ENCODE measurements at places on chromosomes 12 and 14. TPM values are rescaled to one million over a fixed set of nuclear protein-coding genes. Genes with fewer than 3 reads are reported as not detected.

The TMEM179 gene
- 0.49 TPM for total RNA-seq

GRCh38 chr14:64755781-64756221, 51.6 kb downstream of the PLEKHG3 start:
- peaks cover 43% of the 10 kb centered on the region for H3K4me1 ChIP-seq
- no peak overlapping the region for H3K4me3 ChIP-seq
- no peaks in the 10 kb centered on the region for H3K36me3 ChIP-seq
- DNase-seq: no peak
- no peak overlapping the region for H3K27ac ChIP-seq
- peaks cover 16% of the 10 kb centered on the region for H3K27me3 ChIP-seq

DNA sequence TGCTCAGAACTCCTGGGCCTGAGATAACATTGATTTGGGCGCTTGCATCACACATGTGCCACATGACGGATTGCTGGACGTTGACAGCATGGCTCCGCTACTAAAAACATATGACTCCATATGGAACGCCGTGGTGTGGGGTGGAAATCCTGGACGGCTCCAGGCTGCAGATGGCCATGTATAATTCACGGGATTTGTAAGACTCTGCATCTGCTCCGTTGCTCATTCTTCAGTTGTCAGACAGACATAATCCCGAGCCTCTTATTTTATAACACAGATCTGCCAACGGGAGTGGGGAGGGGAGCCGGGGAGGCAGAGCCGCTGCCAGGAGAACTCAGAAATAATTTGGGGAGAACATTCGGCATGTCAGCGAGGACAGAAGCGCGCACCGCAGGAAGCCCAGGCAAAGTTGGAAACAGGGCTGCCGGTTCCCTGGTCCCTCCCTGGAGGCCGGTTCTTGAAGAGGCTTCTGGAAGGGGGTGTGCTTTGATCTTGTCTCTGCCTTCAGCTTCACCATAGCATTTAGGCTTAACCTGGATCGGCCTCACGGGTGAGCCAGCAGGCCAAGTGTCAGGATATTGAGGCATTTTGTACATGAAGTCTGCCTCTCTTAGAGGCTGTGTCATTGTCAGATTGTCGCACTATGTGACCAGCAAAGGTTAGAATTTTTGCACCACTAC, 45.8 kb upstream of the MYL2 start:
- no peak for DNase-seq
- no peak overlapping the region for H3K4me3 ChIP-seq
- H3K36me3 ChIP-seq: no peaks in the 10 kb centered on the region

DNA sequence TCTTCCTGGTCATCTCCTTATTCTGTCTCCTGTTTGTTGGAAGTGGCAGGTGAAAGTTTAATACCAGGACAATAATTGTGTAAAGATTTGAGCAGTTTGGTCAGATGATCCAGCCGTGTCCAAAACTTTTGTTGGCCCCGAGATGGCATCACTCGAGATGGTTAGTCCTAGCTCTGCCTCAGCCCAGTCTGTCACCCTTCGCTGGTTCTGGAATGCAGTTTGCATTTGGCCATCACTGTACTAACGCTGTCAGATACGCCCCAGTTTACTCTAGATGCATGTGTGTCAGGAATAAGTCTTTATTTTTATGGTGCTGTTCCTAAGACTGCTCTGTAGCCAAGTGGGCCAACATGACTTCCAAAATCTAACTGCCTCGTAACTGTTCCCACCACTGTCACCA, 79.6 kb downstream of the MOK start:
- no peak for DNase-seq
- no peak overlapping the region for H3K4me3 ChIP-seq
- H3K36me3 ChIP-seq: peaks cover 31% of the 10 kb centered on the region
- H3K27me3 ChIP-seq: no peaks in the 10 kb centered on the region
- H3K27ac ChIP-seq: no peak overlapping the region
- H3K4me1 ChIP-seq: peaks cover 20% of the 10 kb centered on the region

DNA sequence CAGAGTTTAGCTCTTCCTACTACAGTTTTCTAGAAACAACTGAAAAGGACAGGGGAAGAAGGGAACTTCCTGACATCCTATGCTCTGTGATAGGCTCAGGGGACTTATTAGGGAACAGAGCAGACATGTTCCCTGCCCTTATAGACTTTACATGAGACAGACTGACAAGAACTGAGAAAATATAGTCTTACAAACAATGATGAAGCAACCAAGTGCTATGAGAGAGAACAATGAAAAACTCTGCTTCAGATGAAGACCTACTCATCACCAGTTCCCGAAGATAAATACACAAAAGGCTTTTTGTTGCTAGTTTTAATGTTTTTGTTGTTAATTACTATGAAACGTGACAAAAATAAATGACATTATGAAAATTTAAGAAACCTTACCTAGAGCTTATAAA, 115.3 kb downstream of the SEC23A start:
- DNase-seq: no peak
- H3K27ac ChIP-seq: no peak overlapping the region
- no peaks in the 10 kb centered on the region for H3K27me3 ChIP-seq
- H3K4me3 ChIP-seq: no peak overlapping the region
- no peaks in the 10 kb centered on the region for H3K36me3 ChIP-seq

DNA sequence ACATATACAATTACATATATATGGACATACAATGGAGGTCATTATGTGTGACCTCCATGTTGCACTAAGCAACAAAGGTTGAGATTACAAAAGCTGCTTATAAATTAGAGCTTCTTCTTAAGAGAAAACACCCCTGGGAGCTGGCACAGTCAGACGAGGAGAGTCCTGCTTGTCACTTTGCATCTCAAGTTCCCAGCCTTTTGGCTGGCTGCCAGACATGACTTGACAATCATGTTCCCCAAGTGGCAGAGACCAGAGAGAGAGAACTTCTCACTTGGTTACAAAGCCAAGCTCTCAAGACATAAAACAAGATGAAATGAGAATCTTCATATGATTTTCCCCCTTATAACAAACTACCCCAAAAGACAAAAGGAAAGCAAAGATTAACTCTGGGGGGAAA, 8.5 kb upstream of the SYNJ2BP start:
- H3K4me1 ChIP-seq: no peaks in the 10 kb centered on the region
- H3K27me3 ChIP-seq: no peaks in the 10 kb centered on the region
- no peak overlapping the region for H3K27ac ChIP-seq
- no peaks in the 10 kb centered on the region for H3K36me3 ChIP-seq
- H3K4me3 ChIP-seq: no peak overlapping the region

GRCh38 chr14:94918896-94919295, 149.0 kb upstream of the GSC start:
- DNase-seq: no peak
- no peak overlapping the region for H3K27ac ChIP-seq
- H3K4me1 ChIP-seq: no peaks in the 10 kb centered on the region
- no peak overlapping the region for H3K4me3 ChIP-seq
- H3K27me3 ChIP-seq: peaks cover 62% of the 10 kb centered on the region

DNA sequence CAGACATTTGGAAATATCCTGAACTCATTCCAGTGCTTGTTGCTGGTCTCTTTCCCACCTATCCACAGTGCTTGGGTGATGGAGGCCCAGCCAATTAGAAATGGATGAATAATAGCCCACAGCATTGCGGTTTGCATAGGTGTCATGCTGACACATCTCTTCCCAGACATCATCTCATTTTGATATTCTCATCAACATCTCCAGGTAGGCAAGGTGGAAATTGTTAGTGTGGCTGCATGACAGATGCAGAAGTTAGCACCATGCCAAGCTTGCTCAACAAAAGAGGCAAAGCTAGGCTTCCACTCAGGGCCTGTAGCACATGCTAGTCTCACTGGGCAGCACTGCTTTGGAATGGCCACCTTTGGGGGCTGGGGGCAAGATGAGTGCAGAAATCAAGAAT, 1118.9 kb downstream of the VRK1 start:
- H3K27me3 ChIP-seq: peaks cover 9% of the 10 kb centered on the region
- no peaks in the 10 kb centered on the region for H3K4me1 ChIP-seq
- H3K4me3 ChIP-seq: no peak overlapping the region
- no peak overlapping the region for H3K27ac ChIP-seq

The KRT73 gene
- total RNA-seq: not detected

DNA sequence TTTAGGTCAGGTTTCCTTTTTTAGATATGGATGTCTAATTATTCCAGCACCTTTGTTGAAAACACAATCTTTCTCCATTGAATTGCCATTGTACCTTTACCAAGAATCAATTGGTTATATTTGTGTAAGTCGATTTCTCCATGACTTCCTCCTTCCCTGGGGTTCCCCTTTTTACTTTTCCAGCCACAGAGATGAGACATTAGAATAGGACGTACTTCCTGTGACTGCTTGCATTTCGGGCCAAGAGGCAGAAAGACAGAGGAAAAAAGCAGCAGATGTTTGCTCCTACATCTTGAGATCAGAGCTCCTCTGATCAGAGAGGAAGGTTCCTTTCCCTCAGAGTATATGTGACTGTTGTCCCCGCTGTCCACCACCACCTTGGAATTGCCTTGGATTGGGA, 453.7 kb upstream of the RGS6 start:
- H3K4me1 ChIP-seq: peaks cover 7% of the 10 kb centered on the region
- no peaks in the 10 kb centered on the region for H3K36me3 ChIP-seq
- H3K27ac ChIP-seq: no peak overlapping the region
- no peak for DNase-seq
- no peaks in the 10 kb centered on the region for H3K27me3 ChIP-seq

All from left ventricle myocardium inferior (tissue), 1 donor.